ENCODE measurements at places on chromosomes 4 and X.

DNA sequence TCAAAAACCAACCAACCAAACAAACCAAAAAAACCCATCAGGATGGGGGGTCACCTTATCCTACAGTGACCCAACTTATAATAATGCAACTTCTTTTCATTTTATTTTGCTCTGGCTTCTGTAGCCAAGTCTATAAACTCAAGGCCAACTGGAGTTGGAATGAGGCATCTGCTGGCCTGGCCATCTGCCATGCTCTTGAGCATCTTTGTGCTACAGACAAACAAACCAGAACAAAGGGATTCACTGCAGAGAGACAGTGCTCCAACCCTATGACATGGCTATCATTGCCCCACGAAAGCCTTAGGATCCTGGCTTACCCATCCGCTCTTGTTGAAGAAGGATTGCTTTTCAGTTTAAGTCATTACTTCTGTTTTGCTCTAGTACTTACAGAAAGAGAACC lies 49.2 kb upstream of the SCRG1 start:
- no peaks in the 10 kb centered on the region for H3K27me3 ChIP-seq
- no peak overlapping the region for H3K4me3 ChIP-seq
- peaks cover 7% of the 10 kb centered on the region for H3K4me1 ChIP-seq
- peaks cover 3% of the 10 kb centered on the region for H3K36me3 ChIP-seq
- no peak for DNase-seq
- no peak overlapping the region for H3K27ac ChIP-seq

DNA sequence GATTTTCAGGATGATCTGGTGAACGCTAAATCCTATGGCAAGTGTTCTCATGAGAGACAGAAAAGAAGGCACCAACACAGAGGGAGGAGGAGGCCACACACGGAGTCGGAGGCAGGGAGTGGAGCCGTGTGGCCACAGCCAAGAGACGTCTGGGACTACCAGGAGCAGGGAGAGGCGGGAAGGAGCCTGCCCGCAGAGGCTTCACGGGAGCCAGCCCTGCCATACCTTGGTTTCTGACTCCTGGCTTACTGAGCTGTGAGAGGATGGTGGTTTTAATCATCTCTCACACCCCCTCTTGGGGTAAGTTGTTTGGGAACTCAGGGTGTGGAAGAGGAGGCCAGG lies 33.5 kb upstream of the GPR78 start:
- no peaks in the 10 kb centered on the region for H3K27me3 ChIP-seq
- H3K27ac ChIP-seq, result no peak overlapping the region
- no peak for DNase-seq
- H3K4me1 ChIP-seq, result peaks cover 2% of the 10 kb centered on the region

DNA sequence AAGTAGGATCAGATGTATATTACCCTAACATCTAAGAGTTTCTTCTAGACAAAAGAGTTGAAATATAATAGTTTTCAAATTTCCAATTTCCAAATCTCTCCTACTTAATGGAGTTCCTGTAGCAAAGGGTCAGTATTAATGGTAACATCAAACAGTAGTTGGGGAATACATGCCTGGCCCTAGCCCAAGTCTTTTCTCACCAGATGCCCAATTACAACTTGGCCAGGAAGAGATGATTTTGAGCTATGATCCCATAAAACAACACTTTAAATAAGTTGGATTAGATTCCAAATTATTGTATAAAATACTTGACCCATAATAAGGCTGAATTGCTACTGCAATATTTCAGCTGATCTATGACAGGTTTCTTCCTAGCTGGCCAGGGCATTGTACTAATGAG lies 59.9 kb downstream of the MBNL3 start:
- no peak for DNase-seq
- H3K36me3 ChIP-seq, result no peaks in the 10 kb centered on the region
- peaks cover 5% of the 10 kb centered on the region for H3K4me1 ChIP-seq
- H3K4me3 ChIP-seq, result no peak overlapping the region

- no peaks in the 10 kb centered on the region for H3K27me3 ChIP-seq
- H3K36me3 ChIP-seq, result no peaks in the 10 kb centered on the region
- H3K27ac ChIP-seq, result no peak overlapping the region
These were observed 39.5 kb downstream of the FHDC1 start for GRCh38 chr4:152975380-152976211.

DNA sequence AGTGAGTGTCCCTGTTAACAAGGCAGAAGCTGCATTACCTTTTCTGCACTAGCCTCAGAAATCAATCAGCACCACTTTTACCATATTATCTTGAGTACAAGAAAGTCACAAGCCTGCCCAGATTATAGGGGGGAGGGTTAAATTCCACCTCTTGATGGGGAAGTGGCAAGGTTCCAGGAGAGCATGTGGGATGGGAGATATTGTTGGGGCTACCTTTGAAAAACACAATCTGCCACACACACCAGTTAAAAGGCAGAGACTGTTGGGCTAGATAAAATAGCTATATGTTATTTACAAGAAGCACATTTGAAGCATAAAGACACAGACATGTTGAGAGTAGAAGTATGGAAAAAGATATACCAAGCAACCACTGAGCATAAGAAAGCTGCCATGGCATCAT lies 6.6 kb upstream of the AVPR2 start:
- H3K27me3 ChIP-seq, result peaks cover 8% of the 10 kb centered on the region
- H3K27ac ChIP-seq, result no peak overlapping the region
- no peak overlapping the region for H3K4me3 ChIP-seq
- no peaks in the 10 kb centered on the region for H3K36me3 ChIP-seq
- DNase-seq, result no peak
- H3K4me1 ChIP-seq, result peaks cover 17% of the 10 kb centered on the region

- H3K4me1 ChIP-seq, result peaks cover 70% of the 10 kb centered on the region
- no peak overlapping the region for H3K27ac ChIP-seq
- no peak overlapping the region for H3K4me3 ChIP-seq
- H3K27me3 ChIP-seq, result peaks cover 2% of the 10 kb centered on the region
- H3K36me3 ChIP-seq, result peaks cover 30% of the 10 kb centered on the region
These were observed 119.7 kb upstream of the RBPJ start for GRCh38 chr4:26201120-26201519.

DNA sequence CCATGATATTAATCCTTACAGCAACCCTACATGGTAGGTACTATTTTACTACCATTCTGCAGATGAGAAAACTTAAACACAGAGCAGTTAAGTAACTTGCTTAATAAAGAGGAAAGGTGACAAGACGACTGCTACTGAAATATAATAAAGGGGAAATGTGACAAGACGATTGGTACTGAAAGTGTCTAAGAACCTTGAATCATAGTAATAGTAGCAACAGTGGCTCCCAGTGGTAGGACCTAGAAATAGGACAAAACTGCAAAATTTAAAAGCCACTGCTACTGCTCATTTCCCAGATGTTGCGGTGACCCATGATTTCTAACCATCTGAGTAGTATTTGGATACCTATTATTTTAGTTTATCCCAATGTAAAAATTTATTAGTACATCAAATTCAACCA lies 89.5 kb downstream of the TASL start:
- peaks cover 2% of the 10 kb centered on the region for H3K27me3 ChIP-seq
- H3K4me3 ChIP-seq, result no peak overlapping the region
- H3K36me3 ChIP-seq, result no peaks in the 10 kb centered on the region
- no peaks in the 10 kb centered on the region for H3K4me1 ChIP-seq

- no peaks in the 10 kb centered on the region for H3K36me3 ChIP-seq
- H3K27ac ChIP-seq, result no peak overlapping the region
- H3K4me1 ChIP-seq, result no peaks in the 10 kb centered on the region
- DNase-seq, result no peak
- no peaks in the 10 kb centered on the region for H3K27me3 ChIP-seq
- H3K4me3 ChIP-seq, result no peak overlapping the region
These were observed 65.7 kb upstream of the FGF13 start for GRCh38 chrX:138777230-138777629.

- no peaks in the 10 kb centered on the region for H3K27me3 ChIP-seq
- no peak overlapping the region for H3K4me3 ChIP-seq
- H3K4me1 ChIP-seq, result no peaks in the 10 kb centered on the region
These were observed 35.9 kb downstream of the TBC1D19 start for GRCh38 chr4:26619784-26620183.

DNA sequence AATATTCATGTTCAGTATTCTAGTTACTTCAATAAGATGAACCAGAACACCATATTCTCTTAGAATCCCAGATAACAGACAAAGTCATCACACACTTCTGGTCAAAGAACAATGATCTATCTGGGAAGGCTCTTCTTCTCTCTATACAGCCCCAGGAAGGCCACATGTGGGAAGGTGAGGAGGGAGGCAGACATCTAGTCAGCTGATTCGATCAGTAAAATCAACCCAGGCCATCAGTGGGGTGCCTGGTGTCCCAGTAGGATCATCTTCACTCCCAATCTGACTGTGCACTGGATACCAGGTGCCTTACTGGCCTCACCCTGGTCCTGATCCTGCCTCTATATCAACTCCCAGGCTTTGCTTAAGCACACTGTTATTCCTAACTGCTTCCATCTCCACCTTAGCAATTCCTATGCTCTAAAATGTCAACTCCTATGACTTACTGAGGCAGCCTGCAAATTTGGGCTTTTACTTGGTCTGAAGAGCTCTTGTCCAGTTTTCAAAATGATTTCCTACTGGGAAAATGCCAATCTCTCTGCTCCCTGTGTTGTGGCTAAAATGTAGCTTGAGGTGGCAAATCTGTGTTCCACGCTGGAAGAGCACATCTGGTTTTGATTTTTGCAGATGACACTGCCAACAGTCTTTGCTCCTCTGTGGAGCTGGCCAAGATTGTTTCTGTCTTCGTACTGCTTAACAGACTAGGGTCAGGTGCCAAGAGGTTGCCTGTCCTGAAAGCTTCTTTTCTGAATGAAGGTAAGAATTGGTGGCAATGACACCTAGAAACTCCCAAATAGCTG lies 128.7 kb downstream of the MGST2 start:
- peaks cover 8% of the 10 kb centered on the region for H3K27me3 ChIP-seq
- no peaks in the 10 kb centered on the region for H3K36me3 ChIP-seq
- no peak for DNase-seq
- no peak overlapping the region for H3K4me3 ChIP-seq

DNA sequence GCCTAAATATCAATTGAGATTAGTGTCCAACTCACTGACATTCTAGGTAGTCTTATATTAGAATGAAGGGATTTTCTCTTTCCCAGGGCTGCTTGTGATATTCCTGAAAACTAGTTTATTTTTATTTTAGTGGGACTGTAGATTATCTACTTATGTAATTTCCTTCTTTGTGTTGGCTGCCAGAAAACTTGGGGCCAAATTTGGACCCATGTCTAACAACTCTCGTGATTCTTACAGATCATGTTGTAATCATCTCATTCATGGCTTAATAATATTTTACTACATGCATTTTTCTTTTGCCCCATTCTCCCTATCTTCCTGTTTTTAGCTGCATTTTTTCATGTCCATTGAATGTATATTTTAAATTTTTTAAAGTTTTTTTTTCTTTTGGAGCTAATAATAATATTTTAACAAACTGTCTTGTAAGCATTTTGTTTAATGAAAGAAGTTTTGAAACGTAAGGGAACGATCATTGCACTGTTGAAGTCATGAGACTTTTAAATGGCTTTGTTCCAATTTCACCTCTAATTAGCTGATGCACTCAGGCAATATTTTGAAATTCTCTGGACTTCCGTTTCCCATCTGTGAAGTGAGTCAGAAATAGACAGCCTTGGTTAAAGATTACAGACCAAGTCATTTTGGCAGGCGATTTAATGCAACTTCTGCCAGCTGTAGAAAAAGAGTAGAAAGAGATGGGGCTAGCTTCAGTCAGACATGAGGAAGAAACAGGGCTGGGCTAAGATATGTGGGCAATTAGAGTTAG lies 14.3 kb upstream of the TDO2 start:
- no peak for DNase-seq
- H3K4me1 ChIP-seq, result no peaks in the 10 kb centered on the region
- no peak overlapping the region for H3K4me3 ChIP-seq
- no peaks in the 10 kb centered on the region for H3K36me3 ChIP-seq

GRCh38 chr4:119666653-119667091 lies 38.1 kb upstream of the PDE5A start:
- peaks cover 1% of the 10 kb centered on the region for H3K4me1 ChIP-seq
- no peak overlapping the region for H3K4me3 ChIP-seq
- DNase-seq, result no peak
- H3K27ac ChIP-seq, result no peak overlapping the region
- H3K27me3 ChIP-seq, result peaks cover 14% of the 10 kb centered on the region

DNA sequence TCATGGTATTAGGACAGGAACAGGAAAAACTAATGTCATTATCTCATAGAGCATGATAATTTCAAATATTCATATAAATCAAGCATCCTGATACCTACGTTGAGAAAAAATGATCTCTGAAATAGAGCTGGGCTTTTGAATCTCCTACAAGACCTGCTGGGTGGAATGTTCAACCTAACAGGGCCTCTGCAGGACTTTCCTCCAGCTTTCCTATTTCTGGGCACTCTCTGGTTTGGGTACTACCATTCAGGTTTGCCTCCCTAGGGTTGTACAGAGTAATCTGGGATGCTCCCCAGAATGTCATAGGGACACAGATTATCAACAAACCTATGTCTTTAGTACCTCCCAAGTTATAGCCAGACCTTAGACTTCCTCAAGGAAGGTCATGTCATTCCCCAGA lies 108.9 kb downstream of the CDS1 start:
- DNase-seq, result no peak
- no peak overlapping the region for H3K27ac ChIP-seq
- peaks cover 7% of the 10 kb centered on the region for H3K4me1 ChIP-seq
- no peak overlapping the region for H3K4me3 ChIP-seq
- no peaks in the 10 kb centered on the region for H3K36me3 ChIP-seq
- H3K27me3 ChIP-seq, result peaks cover 2% of the 10 kb centered on the region

DNA sequence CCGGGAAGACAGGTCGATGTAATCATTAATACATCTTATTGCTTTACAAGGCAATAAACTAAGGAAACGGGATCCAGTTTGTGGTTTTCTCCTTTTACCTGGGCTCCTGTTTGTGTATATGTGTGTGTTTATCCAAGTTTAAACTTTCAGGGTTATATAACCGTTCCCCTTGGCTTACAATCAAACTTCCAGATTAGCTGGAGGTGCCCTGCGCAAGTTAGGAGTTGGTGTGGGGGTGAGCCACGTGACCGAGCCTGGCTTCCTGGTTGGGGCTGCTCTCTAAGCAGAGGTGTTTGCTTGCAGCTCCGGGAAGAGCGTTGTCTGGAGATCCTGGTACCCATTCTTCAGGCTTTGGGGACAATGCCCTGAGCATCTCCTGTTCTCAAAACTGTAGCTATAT lies 129.2 kb downstream of the FHDC1 start:
- DNase-seq, result no peak
- no peaks in the 10 kb centered on the region for H3K36me3 ChIP-seq
- no peak overlapping the region for H3K27ac ChIP-seq
- no peak overlapping the region for H3K4me3 ChIP-seq
- no peaks in the 10 kb centered on the region for H3K27me3 ChIP-seq
- no peaks in the 10 kb centered on the region for H3K4me1 ChIP-seq

GRCh38 chr4:108714880-108715279 lies 48.0 kb downstream of the ETNPPL start:
- no peaks in the 10 kb centered on the region for H3K4me1 ChIP-seq
- DNase-seq, result no peak
- no peak overlapping the region for H3K4me3 ChIP-seq
- no peaks in the 10 kb centered on the region for H3K36me3 ChIP-seq
- no peak overlapping the region for H3K27ac ChIP-seq
- H3K27me3 ChIP-seq, result no peaks in the 10 kb centered on the region

- no peaks in the 10 kb centered on the region for H3K36me3 ChIP-seq
- no peak overlapping the region for H3K4me3 ChIP-seq
- H3K27ac ChIP-seq, result no peak overlapping the region
- DNase-seq, result no peak
- no peaks in the 10 kb centered on the region for H3K27me3 ChIP-seq
- peaks cover 9% of the 10 kb centered on the region for H3K4me1 ChIP-seq
These were observed 118.8 kb downstream of the PDLIM5 start for GRCh38 chr4:94570558-94570957.
